ENCODE measurements at places on chromosomes 1 and 21.

- DNase-seq: no peak
Observed at GRCh38 chr1:244755673-244756072, 79.8 kb upstream of the COX20 start.

DNA sequence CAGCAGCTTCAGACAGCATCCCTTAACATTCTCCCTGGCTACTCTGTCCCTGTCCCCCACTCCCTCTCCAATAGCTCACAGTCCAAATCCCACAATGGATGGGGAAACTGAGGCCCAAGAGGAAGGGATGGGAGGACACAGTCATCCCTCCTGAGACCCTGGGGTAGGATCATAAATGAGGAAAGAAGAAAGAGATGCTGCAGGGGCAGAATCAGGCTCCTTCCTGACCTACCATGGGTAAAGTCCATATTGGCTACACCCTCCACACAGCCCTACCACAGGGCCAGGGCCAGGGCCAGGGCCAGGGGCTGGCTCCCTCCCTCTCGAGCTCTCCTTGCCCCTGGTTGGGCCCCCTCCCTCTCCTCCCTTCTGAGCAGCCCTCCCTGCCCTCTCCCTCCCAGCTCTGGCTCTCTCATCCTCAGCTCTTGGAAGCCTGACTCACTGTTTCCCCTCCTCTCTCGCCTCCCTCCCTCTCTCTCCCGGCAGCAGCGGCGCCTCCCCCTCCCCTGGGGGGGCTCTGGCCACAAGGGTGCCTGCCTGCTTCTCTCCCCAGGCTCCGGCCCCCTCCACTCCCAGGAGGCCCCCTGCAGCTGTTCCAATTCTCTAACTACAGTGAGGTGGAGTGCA, 4.9 kb downstream of the AHDC1 start:
- DNase-seq: no peak

DNA sequence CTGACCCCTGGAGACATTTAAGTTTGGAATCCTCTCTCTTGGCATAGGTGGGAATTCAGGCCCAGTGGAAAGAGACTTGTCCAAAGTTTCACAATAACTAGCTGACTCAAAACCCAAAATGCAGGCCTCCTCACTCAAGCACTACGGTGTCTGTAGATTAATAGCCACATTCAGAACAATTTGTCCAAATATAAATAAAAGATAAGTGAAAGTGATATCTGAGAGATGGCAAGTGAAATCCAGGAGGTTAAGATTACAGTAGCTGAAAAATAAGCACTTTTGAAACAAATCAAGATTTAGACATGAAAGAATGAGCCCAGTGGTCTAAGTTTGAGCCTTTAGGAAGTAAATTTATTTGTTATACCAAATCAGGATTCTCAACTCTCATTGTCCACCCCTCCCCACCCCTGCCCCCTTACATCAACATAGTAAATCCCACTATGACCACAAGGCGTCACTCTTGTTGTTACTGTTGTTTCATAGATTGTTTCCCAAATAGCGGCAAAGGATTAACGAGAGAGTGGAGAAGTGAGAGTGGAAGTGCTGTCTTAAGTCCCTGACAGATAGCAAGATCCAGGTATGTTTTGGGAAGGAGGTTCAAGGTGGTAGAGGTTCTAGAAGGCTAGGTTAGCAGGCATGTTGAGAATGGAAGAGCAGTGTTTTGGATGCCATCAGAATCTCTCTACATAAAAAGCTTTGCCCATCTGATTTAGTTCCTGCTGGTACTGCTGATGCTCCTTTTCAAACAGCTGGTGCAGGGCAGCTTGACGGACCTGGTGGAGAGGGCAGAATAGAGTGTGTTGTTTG, 7.1 kb upstream of the TPM3 start:
- no peak for DNase-seq

DNA sequence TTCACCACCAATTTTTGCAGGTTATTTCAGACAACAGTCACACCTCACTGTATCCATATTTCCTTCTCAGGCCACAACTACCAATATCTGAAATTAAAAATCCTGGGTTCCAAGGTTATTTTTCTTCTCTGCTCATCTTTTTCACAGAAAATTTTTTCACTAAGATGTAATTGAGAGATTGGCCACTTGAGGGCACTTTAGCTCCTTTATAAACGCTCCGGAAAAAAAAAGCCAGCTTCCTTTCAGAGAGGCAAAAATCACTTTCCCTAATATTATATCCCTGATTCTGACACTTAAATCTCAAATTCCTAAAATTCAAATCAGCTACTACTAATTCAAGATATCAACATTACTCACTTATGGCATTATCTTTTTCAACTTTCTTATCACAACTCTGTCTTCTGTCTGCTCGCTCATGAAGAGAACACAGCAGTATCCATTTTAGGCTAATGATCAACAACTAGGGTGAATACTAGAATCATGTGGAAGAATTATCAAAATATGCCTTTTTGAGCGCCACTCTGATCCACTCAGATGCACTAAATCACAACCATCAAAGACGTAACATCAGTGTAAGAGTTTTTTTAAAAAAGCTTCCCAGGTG, 101.4 kb upstream of the RGS1 start:
- DNase-seq: no peak

- DNase-seq: no peak
Observed at GRCh38 chr1:60262701-60263100, 189.1 kb upstream of the C1orf87 start.

DNA sequence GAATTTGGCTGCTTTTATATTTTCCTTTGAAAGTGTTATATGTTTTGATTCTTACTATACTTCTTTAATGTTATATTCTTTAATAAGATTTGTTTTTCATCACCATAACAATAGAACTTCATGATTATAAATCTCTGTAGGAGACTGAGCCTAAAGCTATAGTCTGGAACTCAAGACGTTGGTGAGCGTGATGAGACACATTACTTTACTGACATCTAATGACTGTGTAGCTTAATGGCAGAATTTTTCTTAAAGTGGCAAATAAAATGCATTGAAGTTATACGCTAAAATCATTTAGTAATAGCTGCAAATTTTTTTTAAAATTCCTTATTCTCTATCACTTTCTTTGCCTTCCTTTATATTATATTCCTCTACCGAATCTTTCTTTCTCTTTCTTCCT, 56.1 kb upstream of the HAO2 start:
- no peak for DNase-seq

DNA sequence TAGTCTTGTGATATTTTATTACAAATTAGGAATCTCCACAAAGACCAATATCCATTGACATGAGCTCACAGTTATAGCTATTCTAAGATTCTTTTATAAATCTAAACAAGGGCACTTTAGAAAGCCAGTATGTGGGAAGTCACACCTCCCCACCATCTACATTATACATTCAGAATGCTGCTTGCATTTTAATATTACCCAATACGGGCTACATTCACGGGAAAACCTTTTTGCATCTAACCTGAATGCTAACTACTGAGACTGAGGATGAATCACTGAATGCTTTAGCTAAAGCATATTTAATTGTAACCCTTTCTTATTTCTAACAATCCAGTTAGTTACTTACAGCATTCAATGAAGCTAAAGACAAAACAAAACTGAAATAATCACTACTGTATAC, 53.1 kb downstream of the PCSK9 start:
- no peak for DNase-seq

- no peak for DNase-seq
Observed at GRCh38 chr21:37447288-37447936, 80.8 kb downstream of the DYRK1A start.

- DNase-seq: no peak
Observed at GRCh38 chr21:39313042-39313570, 326 bp downstream of the BRWD1 start.

DNA sequence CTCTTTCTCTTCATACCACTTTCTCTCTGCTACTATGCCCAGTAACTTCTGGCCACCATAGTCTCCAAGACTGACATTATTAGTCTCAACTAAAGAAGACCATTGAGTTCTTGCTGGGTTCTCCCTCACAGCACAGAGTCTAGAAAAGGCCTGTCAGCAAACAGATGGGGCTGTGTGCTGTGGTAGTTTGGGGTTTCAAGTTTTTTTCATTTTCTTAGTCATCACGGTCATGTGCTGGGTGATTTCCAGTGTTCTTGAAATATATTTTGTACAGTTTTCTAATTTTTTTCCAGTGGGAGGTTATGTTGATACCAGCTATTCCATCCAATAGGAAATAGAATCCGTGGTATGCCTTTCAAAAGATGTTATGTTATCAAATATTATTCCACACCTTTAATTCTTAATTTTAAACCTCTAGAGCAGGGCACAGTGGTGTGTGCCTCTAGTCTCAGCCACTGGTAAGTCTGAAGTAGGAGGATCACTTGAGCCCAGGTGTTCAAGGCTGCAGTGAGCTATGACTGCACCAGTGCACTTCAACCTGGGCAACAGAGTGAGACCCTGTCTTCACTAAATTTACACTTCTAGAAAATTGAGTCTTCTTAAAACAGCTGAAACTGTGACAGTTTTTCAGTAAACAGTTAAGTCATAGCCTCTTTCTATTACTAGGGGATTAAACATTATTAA, 8.3 kb downstream of the CFHR2 start:
- no peak for DNase-seq

DNA sequence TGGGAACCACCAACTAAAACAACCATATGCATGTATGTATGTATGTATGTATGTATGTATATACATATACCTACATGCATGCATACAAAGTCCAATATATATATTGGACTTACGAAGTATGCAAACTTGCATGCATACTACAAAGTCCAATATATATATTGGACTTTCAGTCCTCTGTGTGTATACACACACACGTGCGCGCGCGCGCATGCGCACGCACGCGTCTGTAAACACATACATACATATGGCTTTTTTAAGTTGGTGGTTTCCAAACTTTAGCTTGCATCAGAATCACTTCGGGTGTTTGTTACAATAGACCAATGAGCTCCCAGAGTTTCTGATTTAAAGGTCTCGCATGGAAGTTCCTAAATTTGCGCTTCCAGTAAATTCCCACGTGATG, 197.5 kb upstream of the C1orf87 start:
- no peak for DNase-seq

DNA sequence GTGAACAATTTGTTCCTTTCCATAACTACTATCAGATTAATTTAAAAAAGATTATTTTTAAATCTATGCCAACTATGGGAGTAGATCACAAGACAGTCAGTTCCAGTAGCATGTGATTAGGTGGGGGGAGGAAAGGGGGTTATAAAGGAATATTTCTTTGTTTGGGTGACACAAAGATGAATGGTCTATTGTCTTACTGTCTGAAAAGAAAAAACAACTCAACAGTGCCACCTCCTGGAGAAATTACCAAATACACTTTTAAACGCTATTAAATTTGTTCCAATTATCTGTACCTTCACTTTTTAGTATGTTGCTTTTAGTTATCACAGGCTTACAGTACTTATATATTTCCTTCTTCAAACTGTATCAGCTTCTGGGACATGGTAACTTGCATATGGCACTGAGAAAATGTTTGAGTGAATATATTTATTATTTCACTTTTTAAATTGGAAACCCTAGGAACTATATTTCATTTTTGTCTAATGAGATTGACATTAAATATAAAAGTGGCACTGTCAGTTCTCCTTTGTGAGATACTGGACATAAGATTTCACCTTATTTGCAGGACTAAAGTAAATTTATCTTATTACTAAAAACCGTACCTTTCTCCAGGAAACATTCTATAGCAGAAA, 1.7 kb upstream of the SORT1 start:
- peak; percentile 23 for DNase-seq

DNA sequence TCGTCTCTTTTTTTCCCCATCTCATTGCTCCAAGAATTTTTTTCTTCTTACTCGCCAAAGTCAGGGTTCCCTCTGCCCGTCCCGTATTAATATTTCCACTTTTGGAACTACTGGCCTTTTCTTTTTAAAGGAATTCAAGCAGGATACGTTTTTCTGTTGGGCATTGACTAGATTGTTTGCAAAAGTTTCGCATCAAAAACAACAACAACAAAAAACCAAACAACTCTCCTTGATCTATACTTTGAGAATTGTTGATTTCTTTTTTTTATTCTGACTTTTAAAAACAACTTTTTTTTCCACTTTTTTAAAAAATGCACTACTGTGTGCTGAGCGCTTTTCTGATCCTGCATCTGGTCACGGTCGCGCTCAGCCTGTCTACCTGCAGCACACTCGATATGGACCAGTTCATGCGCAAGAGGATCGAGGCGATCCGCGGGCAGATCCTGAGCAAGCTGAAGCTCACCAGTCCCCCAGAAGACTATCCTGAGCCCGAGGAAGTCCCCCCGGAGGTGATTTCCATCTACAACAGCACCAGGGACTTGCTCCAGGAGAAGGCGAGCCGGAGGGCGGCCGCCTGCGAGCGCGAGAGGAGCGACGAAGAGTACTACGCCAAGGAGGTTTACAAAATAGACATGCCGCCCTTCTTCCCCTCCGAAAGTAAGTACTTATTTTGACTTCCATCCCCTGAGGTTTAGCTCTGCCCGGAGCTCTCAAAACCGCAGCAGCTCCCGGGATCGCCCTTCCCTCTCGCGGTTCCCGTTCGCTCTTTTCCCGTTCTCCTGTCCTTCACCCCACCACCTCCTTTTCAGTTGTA, 1.5 kb downstream of the TGFB2 start:
- DNase-seq: no peak

- peak; percentile 38 for DNase-seq
Observed at GRCh38 chr1:245516284-245516759, 361.5 kb downstream of the KIF26B start.

- no peak for DNase-seq
Observed at GRCh38 chr1:227215863-227216510, 102.3 kb downstream of the CDC42BPA start.

DNA sequence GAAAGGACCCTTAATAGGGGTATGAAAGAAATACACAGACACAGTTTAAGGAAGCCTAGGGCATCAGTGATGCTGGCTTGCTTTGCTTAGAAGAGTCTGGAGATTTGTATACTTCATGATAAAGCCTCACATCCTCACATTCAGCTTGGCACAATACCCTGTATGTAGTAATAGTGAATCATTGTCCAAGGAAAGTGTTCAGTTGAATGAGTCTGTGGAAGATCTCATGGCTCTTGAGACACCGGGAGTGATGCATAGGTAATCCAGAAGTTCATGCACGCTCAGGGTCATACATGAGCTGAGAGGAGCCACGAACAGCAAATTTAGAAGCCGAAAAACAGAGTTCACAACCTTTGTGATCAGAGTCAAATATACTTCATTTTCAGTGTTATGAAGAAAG, 537.2 kb upstream of the TMPRSS15 start:
- DNase-seq: no peak

DNA sequence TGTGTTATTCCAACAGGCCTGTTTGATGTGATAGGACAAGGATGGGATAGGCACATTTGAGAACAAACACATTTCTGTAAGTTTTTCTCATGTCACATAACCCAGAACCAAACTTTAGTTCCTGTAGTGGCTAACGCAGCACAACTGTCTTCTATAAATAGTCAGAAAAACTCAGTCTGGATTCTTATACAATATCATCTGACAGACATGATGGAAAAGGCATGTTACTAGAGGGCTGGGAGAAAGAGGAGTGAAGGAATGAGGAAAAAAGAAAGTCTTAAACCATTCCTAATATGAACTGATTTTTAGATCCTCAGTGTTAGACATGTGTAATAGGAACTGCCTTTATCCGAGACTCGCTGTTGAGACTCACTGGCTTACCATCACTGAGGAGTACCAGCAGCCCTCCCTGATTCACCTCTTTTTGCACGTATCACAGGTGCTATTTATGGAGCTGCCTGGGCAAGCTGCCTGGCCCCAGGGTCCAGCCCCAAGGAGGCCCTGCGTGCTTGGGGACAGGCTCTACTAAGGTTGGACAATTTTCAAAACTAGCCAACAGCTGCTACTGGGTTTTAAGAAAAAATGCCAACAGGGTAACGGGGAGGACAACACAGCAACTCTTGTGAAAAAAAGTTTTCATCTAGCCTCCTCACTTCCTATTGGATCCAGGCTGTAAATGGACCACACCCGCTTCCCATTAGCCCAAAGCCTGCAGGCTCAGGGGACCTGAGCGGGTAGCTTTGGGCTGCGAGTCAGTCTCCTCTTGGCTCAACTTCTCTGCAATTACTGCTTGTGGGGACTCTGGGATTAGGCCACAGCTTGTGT, 30.7 kb upstream of the SERBP1 start:
- DNase-seq: no peak

Measured in AG04450 (cell line).